Endothelial cell (in vitro differentiated cells): ENCODE measurements at places on chromosomes 6 and 20. TPM values are rescaled to one million over a fixed set of nuclear protein-coding genes. Genes with fewer than 3 reads are reported as not detected.

- H3K4me1 ChIP-seq: no peaks in the 10 kb centered on the region
- H3K27me3 ChIP-seq: peaks cover 2% of the 10 kb centered on the region
- peaks cover 10% of the 10 kb centered on the region for H3K36me3 ChIP-seq
- no peak overlapping the region for H3K4me3 ChIP-seq
- DNase-seq: no peak
- H3K27ac ChIP-seq: no peak overlapping the region
Measured at GRCh38 chr20:47428164-47428563, 71.7 kb upstream of the ZMYND8 start.

GRCh38 chr6:14476793-14477531, 359.4 kb downstream of the CD83 start:
- no peaks in the 10 kb centered on the region for H3K27me3 ChIP-seq
- H3K4me1 ChIP-seq: no peaks in the 10 kb centered on the region

GRCh38 chr20:2817341-2817726, 1.2 kb downstream of the TMEM239 start:
- peaks cover 10% of the 10 kb centered on the region for H3K36me3 ChIP-seq
- H3K27ac ChIP-seq: no peak overlapping the region

DNA sequence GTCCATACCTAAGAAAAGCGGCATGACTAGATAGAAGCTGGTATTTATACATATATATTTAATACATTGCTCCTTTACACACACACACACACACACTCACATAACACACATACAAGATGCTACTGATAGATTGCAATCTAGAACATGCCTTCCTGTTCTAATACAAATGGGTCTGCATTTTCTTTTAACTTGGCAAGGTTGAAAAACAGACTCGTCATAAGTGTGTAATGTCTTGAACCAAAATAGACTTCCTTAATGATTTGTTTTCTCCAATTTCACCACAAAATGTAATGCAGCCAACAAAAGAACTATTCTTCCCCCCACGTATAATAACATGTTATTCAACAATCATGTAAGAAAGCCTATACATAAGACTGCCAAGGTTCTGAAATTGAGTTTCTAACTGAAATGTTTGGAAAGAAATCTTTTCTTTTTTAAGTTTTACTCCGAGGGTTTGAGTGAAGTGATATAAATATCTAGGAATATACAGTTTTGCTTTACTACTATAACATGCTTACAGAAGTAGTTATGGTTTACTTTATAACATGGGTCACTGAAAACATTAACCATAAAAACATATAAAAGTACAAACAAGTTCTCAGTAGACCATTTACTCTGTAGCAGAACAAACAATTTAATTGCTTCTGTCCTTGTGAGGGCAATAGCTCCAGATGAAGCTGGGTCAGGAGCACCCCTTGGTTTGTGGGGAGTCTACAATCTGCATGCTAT, 207.5 kb downstream of the FOXC1 start:
- peaks cover 24% of the 10 kb centered on the region for H3K4me1 ChIP-seq
- H3K36me3 ChIP-seq: no peaks in the 10 kb centered on the region
- no peak overlapping the region for H3K4me3 ChIP-seq
- no peaks in the 10 kb centered on the region for H3K27me3 ChIP-seq
- DNase-seq: no peak
- no peak overlapping the region for H3K27ac ChIP-seq

GRCh38 chr20:39849664-39850063, 839.4 kb downstream of the MAFB start:
- H3K4me1 ChIP-seq: no peaks in the 10 kb centered on the region
- no peaks in the 10 kb centered on the region for H3K36me3 ChIP-seq
- H3K27me3 ChIP-seq: peaks cover 2% of the 10 kb centered on the region
- no peak overlapping the region for H3K27ac ChIP-seq

GRCh38 chr20:5729348-5729747, 20.9 kb upstream of the SHLD1 start:
- no peak for DNase-seq
- no peak overlapping the region for H3K4me3 ChIP-seq
- peaks cover 13% of the 10 kb centered on the region for H3K4me1 ChIP-seq
- no peaks in the 10 kb centered on the region for H3K36me3 ChIP-seq
- no peak overlapping the region for H3K27ac ChIP-seq

- DNase-seq: no peak
- H3K27me3 ChIP-seq: peaks cover 15% of the 10 kb centered on the region
- peak overlapping the region; percentile 73 for H3K4me3 ChIP-seq
- H3K36me3 ChIP-seq: peaks cover 73% of the 10 kb centered on the region
- H3K27ac ChIP-seq: peak overlapping the region; percentile 15
Measured at GRCh38 chr6:44250067-44250717, 3.3 kb downstream of the HSP90AB1 start.

GRCh38 chr6:75691012-75691411, 58.0 kb upstream of the MYO6 start:
- peaks cover 29% of the 10 kb centered on the region for H3K36me3 ChIP-seq
- no peak for DNase-seq
- H3K4me3 ChIP-seq: no peak overlapping the region
- H3K27me3 ChIP-seq: no peaks in the 10 kb centered on the region

GRCh38 chr20:24938498-24938897, 10.6 kb upstream of the CST7 start:
- peaks cover 14% of the 10 kb centered on the region for H3K36me3 ChIP-seq
- H3K4me3 ChIP-seq: no peak overlapping the region
- H3K4me1 ChIP-seq: no peaks in the 10 kb centered on the region

DNA sequence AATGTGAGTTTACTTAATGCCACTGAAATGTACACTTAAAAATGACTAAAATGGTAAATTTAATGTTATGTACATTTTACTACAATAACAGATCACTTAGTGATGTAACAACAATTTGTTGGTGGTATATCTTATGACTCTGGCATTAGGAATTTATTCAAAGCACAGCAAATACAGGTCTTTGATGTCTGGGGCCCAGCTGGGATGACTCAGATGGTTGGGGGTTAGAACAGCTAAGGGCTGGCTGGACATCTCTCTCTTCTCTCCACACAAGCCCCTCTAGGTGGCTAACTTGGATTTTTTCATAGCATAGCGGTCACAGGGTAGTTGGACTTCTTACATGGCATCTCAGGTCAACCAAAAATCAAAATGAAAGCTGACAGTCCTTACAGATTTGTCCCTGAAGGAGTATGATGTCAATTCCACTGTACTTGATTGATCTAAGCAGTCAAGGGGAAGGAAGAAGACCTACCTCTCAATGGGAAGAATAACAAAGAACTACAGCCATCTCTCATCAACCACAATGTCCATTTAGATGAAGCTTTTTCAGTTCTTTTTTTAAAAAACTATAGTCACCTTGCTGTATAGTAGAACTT, 37.5 kb upstream of the LCA5 start:
- DNase-seq: no peak
- peaks cover 3% of the 10 kb centered on the region for H3K36me3 ChIP-seq
- H3K4me3 ChIP-seq: no peak overlapping the region
- H3K27me3 ChIP-seq: peaks cover 3% of the 10 kb centered on the region
- no peak overlapping the region for H3K27ac ChIP-seq
- peaks cover 11% of the 10 kb centered on the region for H3K4me1 ChIP-seq

DNA sequence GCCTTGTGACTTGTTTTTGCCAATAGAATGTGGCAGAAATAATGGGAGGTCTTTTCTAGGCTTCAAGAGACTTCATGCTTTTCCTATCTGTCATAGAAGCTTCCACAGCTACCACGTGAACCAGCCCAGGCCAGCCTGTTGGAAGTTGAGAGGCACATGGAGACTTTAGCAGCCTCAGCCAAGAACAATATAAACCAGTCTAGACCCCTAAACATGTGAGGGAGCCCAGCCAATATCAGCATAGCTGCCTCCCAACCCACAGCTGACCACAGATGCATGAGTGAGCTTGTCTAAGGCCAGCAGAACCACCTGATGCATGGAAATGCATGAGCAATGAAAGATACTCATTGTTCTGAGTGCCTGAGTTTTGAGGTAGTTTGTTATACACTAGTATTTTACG, 540.7 kb upstream of the BTBD3 start:
- no peaks in the 10 kb centered on the region for H3K27me3 ChIP-seq
- no peaks in the 10 kb centered on the region for H3K4me1 ChIP-seq
- no peak overlapping the region for H3K4me3 ChIP-seq
- H3K36me3 ChIP-seq: no peaks in the 10 kb centered on the region
- no peak overlapping the region for H3K27ac ChIP-seq

DNA sequence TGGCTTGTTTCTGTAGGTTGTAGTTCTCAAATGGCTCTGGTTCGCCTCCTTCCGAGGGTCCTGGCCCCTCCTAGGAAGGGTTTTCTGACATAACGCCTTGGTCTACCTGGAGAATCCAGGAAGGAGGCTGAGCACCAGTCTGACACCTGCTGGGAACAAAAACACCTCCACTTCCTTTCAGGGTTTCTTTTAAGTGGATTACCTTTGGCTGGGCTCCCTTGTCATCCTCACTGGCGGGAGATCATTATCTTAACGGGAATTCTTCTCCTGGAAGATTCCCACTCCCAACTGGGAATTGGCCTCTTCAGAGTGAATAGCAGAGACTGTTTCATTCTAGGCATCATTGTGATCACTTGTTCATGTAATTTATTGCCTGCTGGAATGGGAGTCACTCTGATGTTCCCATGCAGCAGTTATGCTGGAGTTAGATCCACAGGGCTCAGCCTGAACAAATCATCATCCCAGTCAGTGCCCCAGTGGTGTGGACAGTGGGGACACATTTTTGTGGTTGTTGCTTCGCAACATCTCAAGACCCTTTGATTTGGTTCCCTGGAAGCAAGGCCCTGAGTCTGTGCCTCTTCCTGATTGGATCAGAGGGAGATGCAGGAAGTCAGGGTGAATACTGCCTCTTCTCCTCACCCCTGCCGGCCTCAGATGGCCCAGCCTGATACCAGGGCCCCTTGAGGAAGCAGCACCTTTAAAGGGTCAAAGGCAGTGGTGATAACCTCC, 49.1 kb downstream of the LYRM2 start:
- H3K36me3 ChIP-seq: peaks cover 13% of the 10 kb centered on the region
- H3K27ac ChIP-seq: no peak overlapping the region
- peaks cover 26% of the 10 kb centered on the region for H3K4me1 ChIP-seq

GRCh38 chr6:25165800-25166199, 113.4 kb upstream of the CARMIL1 start:
- H3K4me1 ChIP-seq: no peaks in the 10 kb centered on the region
- no peaks in the 10 kb centered on the region for H3K36me3 ChIP-seq
- H3K4me3 ChIP-seq: no peak overlapping the region
- H3K27ac ChIP-seq: no peak overlapping the region
- H3K27me3 ChIP-seq: peaks cover 3% of the 10 kb centered on the region

- H3K4me1 ChIP-seq: no peaks in the 10 kb centered on the region
- DNase-seq: no peak
- peaks cover 6% of the 10 kb centered on the region for H3K27me3 ChIP-seq
- H3K27ac ChIP-seq: no peak overlapping the region
- no peaks in the 10 kb centered on the region for H3K36me3 ChIP-seq
Measured at GRCh38 chr6:145507239-145507638, 228.1 kb downstream of the EPM2A start.

DNA sequence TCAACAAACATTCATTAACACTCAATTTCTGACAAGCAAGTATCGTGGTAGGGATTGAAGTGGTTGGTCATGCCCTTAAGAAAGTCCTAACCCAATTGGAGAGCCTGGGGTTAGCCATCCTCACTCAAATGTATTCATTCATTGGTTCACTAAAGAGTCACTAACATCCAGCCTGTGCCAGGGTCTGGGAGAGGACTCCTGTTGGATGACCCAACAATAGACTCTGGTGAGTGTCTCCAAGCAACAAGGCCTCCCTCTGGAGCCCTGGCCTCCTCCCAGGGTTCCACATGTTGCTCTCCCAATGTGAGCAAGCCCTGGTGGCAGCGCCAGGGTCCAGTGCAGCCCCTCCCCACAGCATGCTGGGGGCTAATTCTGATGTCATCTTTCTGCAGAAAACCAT, at the start of gene BPIFA3:
TSS of gene BPIFA3 (plus strand) at position 301 of the 400 bp plus-strand sequence. CDS start 185 bp downstream, outside the sequence.
- H3K27me3 ChIP-seq: peaks cover 6% of the 10 kb centered on the region
- no peaks in the 10 kb centered on the region for H3K36me3 ChIP-seq
- H3K4me1 ChIP-seq: no peaks in the 10 kb centered on the region
- H3K4me3 ChIP-seq: no peak within 1 kb of the TSS
- no peak for DNase-seq
- H3K27ac ChIP-seq: no peak within 1 kb of the TSS

DNA sequence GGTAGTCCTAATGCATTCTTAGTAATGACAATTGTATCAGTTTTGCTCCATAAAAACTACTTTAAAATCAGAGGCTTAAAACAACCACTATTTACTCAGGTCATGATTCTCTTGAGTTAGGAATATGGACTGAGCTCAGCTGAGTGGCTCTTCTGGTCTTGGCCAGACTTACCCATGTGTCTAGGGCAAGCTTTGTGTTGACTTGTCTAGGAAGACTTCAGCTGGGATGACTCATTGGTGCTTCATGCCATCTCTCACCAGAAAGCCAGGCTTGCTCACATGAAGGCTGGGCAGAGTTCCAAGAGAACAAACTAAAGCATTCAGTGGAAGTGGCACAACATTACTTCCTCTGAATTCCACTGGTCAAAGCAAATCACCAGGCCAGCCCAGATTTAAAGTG, 155.3 kb downstream of the DHX35 start:
- H3K4me1 ChIP-seq: no peaks in the 10 kb centered on the region
- H3K36me3 ChIP-seq: no peaks in the 10 kb centered on the region
- no peak overlapping the region for H3K4me3 ChIP-seq
- H3K27me3 ChIP-seq: no peaks in the 10 kb centered on the region
- no peak for DNase-seq
- H3K27ac ChIP-seq: no peak overlapping the region

- peaks cover 16% of the 10 kb centered on the region for H3K27me3 ChIP-seq
- peaks cover 5% of the 10 kb centered on the region for H3K36me3 ChIP-seq
- H3K4me1 ChIP-seq: peaks cover 6% of the 10 kb centered on the region
Measured at GRCh38 chr6:39294133-39294532, 20.1 kb downstream of the KCNK17 start.

- H3K36me3 ChIP-seq: no peaks in the 10 kb centered on the region
- peaks cover 15% of the 10 kb centered on the region for H3K4me1 ChIP-seq
- peaks cover 22% of the 10 kb centered on the region for H3K27me3 ChIP-seq
- H3K27ac ChIP-seq: no peak overlapping the region
Measured at GRCh38 chr20:61254881-61255626, 3.0 kb downstream of the CDH4 start.

GRCh38 chr20:8633366-8633765, 435.5 kb upstream of the PLCB4 start:
- H3K4me3 ChIP-seq: no peak overlapping the region
- H3K27me3 ChIP-seq: peaks cover 5% of the 10 kb centered on the region
- H3K4me1 ChIP-seq: peaks cover 24% of the 10 kb centered on the region

C6orf15 gene
- not detected for total RNA-seq

CFAP61 gene
- total RNA-seq: not detected

SMIM8 gene
- total RNA-seq: 11.6 TPM

PTGIS gene
- 12.2 TPM for total RNA-seq

HEY2 gene
- total RNA-seq: 82.7 TPM

RHAG gene
- total RNA-seq: 0.46 TPM
